Activated naive CD8-positive, alpha-beta T cell treated with anti-CD3 and anti-CD28 coated beads, Interleukin-2, amount 10 ng/mL, durations not matched to agents 7 days and 5 days (primary cell): ENCODE measurements at places on chromosomes 13 and 19. TPM values are rescaled to one million over a fixed set of nuclear protein-coding genes. Genes with fewer than 3 reads are reported as not detected.
A peak's percentile ranks its signal among the peaks of the same experiment; 100 is the strongest.

- H3K4me3 ChIP-seq = no peak overlapping the region
- H3K4me1 ChIP-seq = no peaks in the 10 kb centered on the region
- no peaks in the 10 kb centered on the region for H3K27me3 ChIP-seq
- no peak for DNase-seq
- no peak overlapping the region for H3K27ac ChIP-seq
Observed at GRCh38 chr13:105151639-105152038, 1383.8 kb downstream of the EFNB2 start.

- no peaks in the 10 kb centered on the region for H3K36me3 ChIP-seq
- H3K27me3 ChIP-seq = peaks cover under 1% of the 10 kb centered on the region
- H3K27ac ChIP-seq = no peak overlapping the region
- no peaks in the 10 kb centered on the region for H3K4me1 ChIP-seq
- H3K4me3 ChIP-seq = no peak overlapping the region
Observed at GRCh38 chr19:7326105-7326877, 22.4 kb upstream of the ARHGEF18 start.

GRCh38 chr19:10344780-10345179 is 5.4 kb upstream of the ICAM3 start:
- H3K4me1 ChIP-seq = peaks cover 5% of the 10 kb centered on the region
- no peak overlapping the region for H3K4me3 ChIP-seq
- DNase-seq = no peak
- no peak overlapping the region for H3K27ac ChIP-seq
- no peaks in the 10 kb centered on the region for H3K36me3 ChIP-seq

DNA sequence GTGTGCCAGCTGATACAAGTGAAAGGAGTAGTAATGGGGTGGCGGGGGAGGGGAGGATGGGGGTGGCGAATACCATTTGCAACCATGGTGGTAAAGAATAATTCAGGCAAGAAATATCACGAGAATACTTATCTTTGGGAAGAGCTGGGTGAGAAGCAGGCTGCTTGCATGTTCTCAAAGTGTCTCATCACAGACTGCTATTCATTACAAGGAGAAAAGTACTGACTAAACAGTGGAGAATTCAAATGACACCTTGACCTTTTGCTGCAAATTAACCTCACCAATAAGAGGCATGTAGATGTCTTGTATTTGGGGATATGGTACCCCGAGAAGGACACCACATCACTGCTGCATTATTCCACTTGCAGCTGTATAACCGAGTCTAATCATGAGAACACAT is 585.7 kb upstream of the GPC6 start:
- no peak overlapping the region for H3K4me3 ChIP-seq
- no peak for DNase-seq
- H3K4me1 ChIP-seq = no peaks in the 10 kb centered on the region
- no peaks in the 10 kb centered on the region for H3K27me3 ChIP-seq

DNA sequence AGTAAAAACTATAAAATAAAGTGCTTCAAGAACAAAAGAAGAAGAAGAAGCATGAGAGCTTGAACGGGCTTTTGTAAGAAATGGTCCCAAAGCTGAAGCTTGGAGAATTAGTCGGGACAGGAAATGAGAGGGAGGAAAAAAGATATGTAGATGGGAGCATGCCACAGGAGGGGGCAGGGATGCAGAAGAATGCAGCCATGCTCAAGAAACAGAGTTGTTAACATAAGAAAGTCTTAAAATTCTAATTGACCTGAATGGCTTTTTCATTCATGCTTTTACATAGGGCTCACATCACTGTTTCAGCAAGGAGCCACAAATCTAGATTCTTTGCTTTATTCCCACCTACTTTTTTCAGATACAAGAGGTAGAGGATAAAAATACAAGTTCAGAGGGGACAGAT is 27.7 kb upstream of the NBEA start:
- no peak for DNase-seq
- no peak overlapping the region for H3K27ac ChIP-seq
- H3K4me1 ChIP-seq = no peaks in the 10 kb centered on the region
- peaks cover 4% of the 10 kb centered on the region for H3K27me3 ChIP-seq
- H3K36me3 ChIP-seq = peaks cover 2% of the 10 kb centered on the region

- H3K4me3 ChIP-seq = no peak overlapping the region
- H3K27me3 ChIP-seq = peaks cover 22% of the 10 kb centered on the region
- no peaks in the 10 kb centered on the region for H3K36me3 ChIP-seq
Observed at GRCh38 chr13:113937527-113938180, 36.2 kb downstream of the C13orf46 start.

- DNase-seq = no peak
- no peak overlapping the region for H3K27ac ChIP-seq
- peaks cover 10% of the 10 kb centered on the region for H3K27me3 ChIP-seq
- no peak overlapping the region for H3K4me3 ChIP-seq
- H3K36me3 ChIP-seq = no peaks in the 10 kb centered on the region
Observed at GRCh38 chr13:33489563-33489962, 204.0 kb upstream of the STARD13 start.

DNA sequence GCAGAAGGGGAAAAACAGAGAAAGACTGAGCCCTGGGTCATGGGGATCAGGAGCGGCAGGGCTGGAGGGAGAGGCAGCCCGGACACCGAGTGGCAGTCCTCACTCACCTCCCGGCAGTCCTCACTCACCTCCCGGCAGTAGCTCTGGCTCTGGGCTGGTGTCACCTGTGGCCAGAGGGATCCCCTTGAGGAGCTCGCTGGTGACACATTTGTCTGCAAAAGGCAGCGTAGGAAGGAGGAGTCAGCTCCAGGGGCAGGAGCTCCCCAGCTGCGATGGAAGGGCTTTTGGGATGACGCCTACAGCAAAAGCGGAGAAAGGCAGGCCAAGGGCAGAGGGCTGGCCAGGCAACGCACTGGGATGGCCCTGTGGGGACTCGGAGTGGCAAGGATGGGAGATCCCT is 739 bp downstream of the EIF3G start:
- H3K4me3 ChIP-seq = peak overlapping the region; percentile 93
- H3K27me3 ChIP-seq = no peaks in the 10 kb centered on the region
- peaks cover 3% of the 10 kb centered on the region for H3K36me3 ChIP-seq
- DNase-seq = no peak
- H3K4me1 ChIP-seq = peaks cover 3% of the 10 kb centered on the region

DNA sequence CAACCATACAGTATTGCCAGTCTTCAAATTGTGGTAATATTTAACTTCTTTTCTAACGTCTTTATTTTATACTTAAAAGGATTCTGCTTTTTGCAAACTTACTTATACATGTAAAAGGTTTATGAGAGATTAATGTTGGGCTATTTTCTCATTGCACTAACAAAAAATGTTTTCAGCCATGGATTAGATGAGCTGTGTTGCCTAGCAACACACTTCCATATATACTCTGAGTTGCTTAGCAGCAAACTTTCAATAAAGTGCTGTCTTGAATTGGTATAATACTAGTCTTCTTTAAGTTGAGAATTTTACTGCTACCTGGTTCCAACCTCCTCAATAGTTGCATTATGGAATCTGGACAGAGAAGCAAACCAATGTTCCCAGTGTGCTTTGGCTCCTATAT is 777.4 kb upstream of the PCDH9 start:
- no peaks in the 10 kb centered on the region for H3K36me3 ChIP-seq
- no peaks in the 10 kb centered on the region for H3K27me3 ChIP-seq
- H3K27ac ChIP-seq = no peak overlapping the region
- no peaks in the 10 kb centered on the region for H3K4me1 ChIP-seq
- no peak for DNase-seq
- no peak overlapping the region for H3K4me3 ChIP-seq

GRCh38 chr19:7912144-7912696 is 2.4 kb upstream of the TGFBR3L start:
- H3K27ac ChIP-seq = no peak overlapping the region
- peaks cover 8% of the 10 kb centered on the region for H3K36me3 ChIP-seq
- no peak overlapping the region for H3K4me3 ChIP-seq
- DNase-seq = no peak
- peaks cover 4% of the 10 kb centered on the region for H3K4me1 ChIP-seq

DNA sequence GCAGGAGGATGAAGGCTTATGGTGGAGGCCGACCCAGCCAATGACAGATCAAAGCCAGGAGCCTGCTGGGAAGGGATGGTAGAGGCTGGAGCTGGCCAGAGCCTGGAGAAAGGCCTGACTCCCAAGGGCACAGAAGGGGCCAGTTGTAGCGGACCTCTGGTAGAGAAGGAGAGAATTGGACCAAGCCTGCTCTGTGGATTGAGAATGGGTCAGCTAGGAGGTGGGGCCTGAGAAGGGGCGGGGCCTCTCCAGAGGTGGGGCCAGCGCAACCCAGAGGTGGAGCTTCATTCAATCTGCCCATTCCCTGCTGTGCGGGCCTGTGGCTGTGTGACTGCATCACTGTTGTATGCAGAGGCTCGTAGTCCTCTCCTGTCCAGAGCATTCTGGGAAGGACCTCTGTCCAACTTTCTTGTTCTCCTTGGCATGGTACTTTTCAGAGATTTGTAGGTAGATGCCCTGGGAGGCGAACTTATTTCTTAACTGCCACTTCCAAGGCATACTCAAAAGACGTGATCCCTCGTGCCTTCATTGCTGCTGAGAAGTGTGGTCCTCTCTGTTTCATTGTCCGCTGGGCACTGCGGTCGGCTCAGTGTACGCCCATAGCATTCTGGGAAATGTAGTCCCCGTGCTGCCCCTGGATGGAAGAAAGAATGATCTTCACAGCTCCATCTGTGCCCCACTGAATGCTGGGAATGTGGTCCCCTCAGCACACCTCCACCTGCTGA is 6.7 kb downstream of the GRIN2D start:
- DNase-seq = no peak
- H3K4me1 ChIP-seq = peaks cover 25% of the 10 kb centered on the region
- peaks cover 29% of the 10 kb centered on the region for H3K27me3 ChIP-seq
- no peak overlapping the region for H3K27ac ChIP-seq
- H3K36me3 ChIP-seq = peaks cover 4% of the 10 kb centered on the region
- no peak overlapping the region for H3K4me3 ChIP-seq

- H3K4me1 ChIP-seq = peaks cover 21% of the 10 kb centered on the region
- H3K4me3 ChIP-seq = no peak overlapping the region
- DNase-seq = no peak
Observed at GRCh38 chr13:42367831-42368230, 95.9 kb downstream of the AKAP11 start.

DNA sequence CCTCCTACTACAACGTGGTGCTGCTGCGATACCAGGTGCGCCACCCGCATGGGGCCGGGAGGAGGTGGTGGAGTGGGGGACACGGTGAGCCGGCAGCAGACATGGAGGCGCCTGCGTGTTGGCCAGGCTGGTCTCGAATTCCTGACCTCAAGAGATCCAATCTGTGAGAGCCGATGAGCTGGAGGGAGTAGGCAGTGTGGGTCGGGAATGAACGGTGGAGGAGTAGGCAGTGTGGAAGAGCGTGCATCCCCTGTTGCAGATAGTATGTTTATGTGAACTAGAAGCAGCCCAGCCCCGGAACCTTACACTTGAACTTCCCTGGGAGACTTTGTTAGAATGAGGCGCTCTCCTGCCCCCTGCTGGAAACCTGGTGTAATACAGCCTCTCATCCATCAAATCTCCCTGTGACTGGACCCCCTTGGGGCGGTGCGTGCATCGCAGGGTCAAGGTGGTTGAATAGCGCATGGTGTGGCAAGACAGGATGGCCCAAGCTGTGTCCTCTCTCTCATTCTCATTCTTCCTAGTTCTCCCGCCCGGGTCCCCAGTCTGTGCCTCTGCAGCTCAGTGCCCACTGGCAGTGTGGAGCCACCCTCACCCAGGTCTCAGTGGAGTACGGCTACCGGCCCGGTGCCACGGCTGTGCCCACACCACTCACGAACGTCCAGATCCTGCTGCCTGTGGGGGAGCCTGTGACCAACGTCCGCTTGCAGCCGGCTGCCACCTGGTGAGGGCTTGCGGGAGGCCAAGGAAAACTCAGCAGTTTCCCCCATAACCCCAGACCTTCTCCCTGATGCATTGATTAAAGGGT is 10.5 kb upstream of the B3GNT3 start:
- peaks cover 21% of the 10 kb centered on the region for H3K36me3 ChIP-seq
- no peak overlapping the region for H3K27ac ChIP-seq
- no peak overlapping the region for H3K4me3 ChIP-seq
- H3K4me1 ChIP-seq = peaks cover 12% of the 10 kb centered on the region
- peak; percentile 75 for DNase-seq
- no peaks in the 10 kb centered on the region for H3K27me3 ChIP-seq

DNA sequence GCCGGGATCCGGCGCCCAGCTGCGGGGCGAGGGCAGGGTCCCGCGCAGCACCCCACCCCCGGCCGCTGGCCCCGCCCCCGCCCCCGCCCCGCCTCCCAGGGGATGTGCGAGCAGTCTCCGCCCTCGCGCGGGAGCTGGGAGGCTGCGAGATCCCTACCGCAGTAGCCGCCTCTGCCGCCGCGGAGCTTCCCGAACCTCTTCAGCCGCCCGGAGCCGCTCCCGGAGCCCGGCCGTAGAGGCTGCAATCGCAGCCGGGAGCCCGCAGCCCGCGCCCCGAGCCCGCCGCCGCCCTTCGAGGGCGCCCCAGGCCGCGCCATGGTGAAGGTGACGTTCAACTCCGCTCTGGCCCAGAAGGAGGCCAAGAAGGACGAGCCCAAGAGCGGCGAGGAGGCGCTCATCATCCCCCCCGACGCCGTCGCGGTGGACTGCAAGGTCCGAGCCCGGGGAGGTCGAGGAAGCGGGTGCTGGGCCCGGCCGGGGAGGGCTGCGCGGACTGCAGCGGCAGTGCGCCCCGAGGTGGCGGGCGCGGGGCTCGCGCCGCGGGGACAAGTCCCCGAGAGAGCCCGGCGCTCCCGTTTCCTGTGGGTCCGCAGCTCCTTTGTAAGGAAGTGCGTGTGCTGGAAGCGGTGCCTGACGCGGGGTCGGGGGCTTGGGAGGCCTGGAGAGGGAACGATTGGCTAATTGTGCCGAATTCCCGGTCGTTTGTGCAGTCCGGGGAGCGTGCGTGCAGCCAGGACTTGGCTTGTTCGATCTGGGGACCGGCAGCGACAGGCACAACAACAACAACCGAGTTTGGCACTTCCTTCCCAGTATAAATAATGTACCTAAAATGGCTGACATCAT is at the start of gene ITM2B:
ITM2B (plus strand) TSS at position 161 of the 843 bp plus-strand sequence; CDS start at position 316, 155 bp downstream.
- peaks cover 44% of the 10 kb centered on the region for H3K4me1 ChIP-seq
- H3K27me3 ChIP-seq = no peaks in the 10 kb centered on the region
- peak within 1 kb of the TSS; percentile 90 for H3K4me3 ChIP-seq
- H3K36me3 ChIP-seq = peaks cover 19% of the 10 kb centered on the region
- DNase-seq = peak; percentile 81
- peak within 1 kb of the TSS; percentile 90 for H3K27ac ChIP-seq

- DNase-seq = no peak
- H3K4me3 ChIP-seq = no peak overlapping the region
- no peaks in the 10 kb centered on the region for H3K36me3 ChIP-seq
Observed at GRCh38 chr19:32748497-32748896, 28.9 kb downstream of the TDRD12 start.

DNA sequence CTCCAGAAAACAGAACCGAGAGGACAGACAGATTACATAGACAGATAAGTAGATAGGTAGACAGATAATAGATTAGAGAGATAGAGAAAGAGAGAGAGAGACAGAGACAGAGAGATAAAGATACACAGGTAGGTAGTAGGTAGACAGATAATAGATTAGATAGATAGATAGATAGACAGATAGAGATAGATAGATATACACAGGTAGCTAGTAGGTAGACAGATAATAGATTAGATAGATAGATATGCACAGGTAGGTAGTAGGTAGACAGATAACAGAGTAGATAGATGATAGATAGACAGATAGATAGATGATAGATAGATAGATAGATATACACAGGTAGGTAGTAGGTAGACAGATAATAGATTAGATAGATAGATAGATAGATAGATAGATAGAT is 10.1 kb downstream of the FFAR2 start:
- H3K4me3 ChIP-seq = no peak overlapping the region
- H3K27ac ChIP-seq = no peak overlapping the region
- no peak for DNase-seq
- H3K36me3 ChIP-seq = no peaks in the 10 kb centered on the region
- H3K4me1 ChIP-seq = peaks cover 21% of the 10 kb centered on the region
- H3K27me3 ChIP-seq = peaks cover 14% of the 10 kb centered on the region

PSG11 gene
- not detected for total RNA-seq

SHANK1 gene
- total RNA-seq = not detected

EDDM13 gene
- total RNA-seq = 1.7 TPM

PTH2 gene
- not detected for total RNA-seq

KLK14 gene
- total RNA-seq = 0.91 TPM

CCL25 gene
- 19.0 TPM for total RNA-seq

SLITRK6 gene
- total RNA-seq = not detected

TNPO2 gene
- 80.8 TPM for total RNA-seq
